ENCODE measurements at places on chromosomes 5 and 9.
A peak's percentile ranks its signal among the peaks of the same experiment; 100 is the strongest.

DNA sequence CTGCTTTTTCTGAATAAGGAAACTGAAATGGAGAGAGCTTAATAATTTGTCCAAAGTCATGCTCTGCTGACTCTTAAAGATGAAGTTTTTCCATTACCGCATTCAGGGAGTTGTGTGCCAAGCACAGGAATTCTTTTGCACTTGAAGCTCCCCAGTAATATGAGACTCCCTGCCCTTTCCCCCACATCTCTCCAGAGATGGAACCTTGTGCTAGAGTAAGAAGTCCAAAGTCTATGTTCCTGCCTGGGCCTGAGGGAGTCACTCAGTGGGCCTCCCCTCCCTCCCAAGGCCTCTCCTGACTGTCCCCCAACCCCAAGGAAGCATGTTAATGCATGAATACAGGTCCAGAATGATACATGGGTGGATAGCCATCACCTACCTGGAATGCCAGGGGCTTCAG, 173.3 kb upstream of the SEMA6A start:
- DNase-seq: no peak

- DNase-seq: no peak
Observed at GRCh38 chr5:169036079-169036805, 264.7 kb downstream of the SLIT3 start.

DNA sequence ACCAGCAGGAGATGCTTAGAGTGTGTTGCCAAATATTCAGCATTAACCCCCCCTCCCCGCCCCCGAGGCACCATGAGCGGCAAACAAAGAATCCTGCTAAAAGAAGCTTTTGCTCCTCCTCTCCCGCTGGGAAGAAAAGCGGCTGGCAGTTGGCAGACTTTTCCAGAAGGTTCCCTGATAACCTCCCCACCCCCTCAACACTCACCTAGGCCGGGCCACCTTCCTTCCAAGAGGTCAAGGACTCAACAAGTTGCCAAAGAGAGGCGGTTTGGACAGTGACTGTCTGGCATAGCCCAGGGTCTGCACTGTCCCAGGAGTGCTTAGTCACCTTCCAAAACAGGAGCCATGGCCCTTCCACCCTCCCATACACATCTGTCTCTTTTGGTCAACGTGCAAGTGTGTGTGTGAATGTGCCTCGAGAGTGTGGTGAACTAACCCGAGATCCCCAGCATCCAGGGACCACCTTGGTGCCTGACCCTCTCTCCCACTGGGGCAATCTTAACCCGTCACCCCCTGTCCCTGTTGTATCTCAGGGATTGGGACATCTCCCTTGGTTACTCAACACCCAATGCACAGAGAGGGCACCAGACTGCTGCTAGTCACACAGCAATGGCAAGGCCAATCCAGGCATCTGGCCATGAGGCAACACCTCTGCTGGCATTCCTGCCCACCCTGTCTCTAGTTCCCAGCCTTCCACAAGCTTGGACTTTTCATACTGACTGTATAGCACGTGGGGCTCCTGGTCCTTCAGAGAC, 18.9 kb downstream of the CAMK2A start:
- no peak for DNase-seq

DNA sequence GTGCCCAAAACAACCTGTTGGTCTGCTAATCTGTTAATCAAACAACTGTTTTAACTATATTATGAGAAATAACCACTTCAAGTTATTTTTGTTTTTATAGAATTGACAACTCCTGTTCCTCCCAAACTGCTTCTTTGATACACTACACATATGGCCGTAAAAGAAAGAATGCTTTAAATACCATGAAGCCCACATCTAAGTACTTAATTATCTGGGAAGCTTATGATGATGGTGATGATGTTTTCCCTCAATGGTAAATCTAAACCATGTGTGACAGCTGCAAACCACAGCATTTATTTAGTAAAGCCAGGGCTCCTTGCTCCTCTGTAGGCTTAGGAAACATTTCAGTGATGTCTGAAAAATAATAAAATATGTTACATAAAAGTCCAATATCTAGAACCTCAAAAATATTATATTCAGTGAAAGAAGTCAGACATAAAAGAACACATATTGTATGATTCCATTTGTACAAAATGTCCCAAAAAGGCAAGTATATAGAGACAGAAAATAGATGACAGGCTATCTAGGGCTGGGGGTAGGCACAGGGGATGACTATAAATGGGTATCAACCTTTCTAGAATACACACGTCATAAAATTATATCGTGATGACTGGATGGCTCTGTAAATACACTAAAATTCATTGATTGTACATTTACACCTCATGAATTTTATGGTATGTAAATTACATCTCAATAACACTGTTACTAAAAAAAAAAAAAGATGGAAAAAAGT, 154.1 kb downstream of the EFNA5 start:
- no peak for DNase-seq

DNA sequence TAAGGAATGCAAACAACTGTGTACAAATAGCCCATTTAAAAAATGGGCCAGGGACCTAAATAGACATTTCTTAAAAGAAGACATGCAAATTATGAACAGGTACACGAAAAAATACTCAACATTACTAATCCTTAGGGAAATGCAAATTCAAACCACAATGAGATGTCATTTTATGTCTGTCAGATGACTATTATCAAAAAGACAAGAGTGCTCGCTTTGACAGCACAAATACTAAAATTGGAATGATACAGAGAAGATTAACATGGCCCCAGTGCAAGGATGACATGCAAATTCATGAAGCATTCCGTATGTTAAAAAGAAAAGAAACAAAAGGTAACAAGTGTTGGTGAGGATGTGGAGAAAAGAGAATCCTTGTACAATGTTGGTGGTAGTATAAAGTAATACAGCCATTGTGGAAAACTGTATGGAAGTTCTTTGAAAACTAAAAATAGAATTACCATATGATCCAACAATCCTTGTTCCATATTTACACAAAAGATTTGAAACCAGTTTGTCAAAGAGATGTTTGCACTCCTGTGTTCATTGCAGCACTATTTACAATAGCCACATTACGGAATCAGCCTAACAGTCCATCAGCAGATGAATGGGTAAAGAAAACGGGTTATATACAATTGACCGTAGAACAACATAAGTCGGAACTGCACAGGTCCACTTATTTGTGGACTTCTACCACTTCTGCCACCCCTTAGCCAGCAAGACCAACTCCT, 47.2 kb upstream of the PCAT7 start:
- DNase-seq: no peak

- DNase-seq: no peak
Observed at GRCh38 chr9:128222026-128222425, 18.8 kb downstream of the DNM1 start.

DNA sequence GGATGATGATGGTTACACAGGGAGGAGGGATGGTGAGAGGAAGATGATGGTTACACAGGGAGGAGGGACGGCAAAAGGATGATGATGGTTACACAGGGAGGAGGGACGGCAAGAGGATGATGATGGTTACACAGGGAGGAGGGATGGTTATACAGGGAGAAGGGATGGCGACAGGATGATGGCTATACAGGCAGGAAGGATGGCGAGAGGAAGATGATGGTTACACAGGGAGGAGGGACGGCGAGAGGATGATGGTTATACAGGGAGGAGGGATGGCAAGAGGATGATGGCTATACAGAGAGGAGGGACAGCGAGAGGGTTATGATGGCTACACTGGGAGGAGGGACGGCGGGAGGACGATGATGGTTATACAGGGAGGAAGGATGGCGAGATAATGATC, 64.1 kb upstream of the FCN1 start:
- DNase-seq: no peak

GRCh38 chr9:123033352-123033751, at the start of gene GPR21:
Gene GPR21, plus strand, starts transcription at chr9:123033667. Its CDS starts 900 bp downstream, at chr9:123034567.
- no peak for DNase-seq

GRCh38 chr9:68844631-68845612, 139.9 kb downstream of the PIP5K1B start:
- DNase-seq: peak; percentile 8

DNA sequence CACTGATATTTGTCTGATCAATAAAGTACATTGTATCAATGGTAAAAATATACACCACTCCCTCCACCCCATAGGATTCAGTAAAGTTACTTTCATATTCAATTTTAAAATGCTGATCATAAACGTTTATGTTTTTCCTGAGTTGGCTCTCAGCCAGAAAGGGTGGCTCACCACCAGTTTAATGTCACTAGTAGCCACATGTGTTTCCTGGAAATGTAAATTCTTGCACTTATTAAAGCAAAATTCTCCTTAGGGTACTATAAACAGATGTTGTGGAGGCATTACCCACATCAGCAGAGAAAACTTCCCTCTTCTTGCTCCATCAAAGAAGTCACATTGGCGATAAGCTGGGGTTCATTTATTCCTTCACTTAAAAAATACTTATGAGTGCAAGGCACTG, 210.3 kb downstream of the SREK1 start:
- no peak for DNase-seq

DNA sequence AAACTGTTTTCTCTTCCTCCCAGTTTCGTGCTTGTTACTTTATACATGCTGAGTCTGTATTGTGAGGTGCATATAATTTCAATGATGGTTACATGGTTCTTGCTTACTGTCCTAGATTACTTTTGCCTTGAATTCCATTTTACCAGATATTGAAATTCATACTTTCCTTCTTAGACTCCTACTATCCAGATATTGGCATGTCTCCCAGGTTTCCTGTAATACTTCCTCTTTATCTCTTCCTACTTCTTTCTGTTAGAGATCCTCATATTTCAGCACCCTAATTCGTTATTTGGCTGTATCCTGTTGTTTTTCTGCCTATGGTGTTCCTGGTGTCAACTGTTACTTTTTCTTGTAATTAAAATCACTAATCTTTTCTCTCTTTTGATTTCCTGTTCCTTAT, 522.1 kb downstream of the CCDC171 start:
- no peak for DNase-seq

DNA sequence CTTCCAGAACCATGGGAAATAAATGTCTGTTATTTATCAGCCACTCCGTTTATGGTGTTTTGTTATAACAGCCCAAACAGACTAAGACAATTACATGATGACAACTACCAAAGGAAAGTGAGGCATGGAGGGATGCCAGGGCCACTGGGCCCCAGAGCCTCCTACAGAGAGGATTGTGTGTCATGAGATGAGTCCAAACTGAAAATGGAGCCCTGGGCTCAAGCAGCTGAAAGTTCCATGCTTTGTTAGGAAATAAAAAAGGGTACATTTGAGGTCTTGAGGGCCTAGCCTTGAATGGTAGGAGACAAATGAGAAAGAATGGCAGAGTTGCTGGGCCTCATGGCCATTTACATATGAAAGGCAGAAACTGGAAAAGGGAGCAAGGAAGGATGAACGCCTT, 586.5 kb downstream of the CETN3 start:
- no peak for DNase-seq

All from COLO829 (cell line).